ENCODE measurements at places on chromosomes 3 and 15. TPM values are rescaled to one million over a fixed set of nuclear protein-coding genes. Genes with fewer than 3 reads are reported as not detected.

Gene GP9
- total RNA-seq = not detected

Gene OR5K2
- total RNA-seq = not detected

Gene NPAP1
- 2.2 TPM for total RNA-seq

Gene CCR9
- total RNA-seq = not detected

Gene CCDC50
- 65.3 TPM for total RNA-seq

Gene BFSP2
- not detected for total RNA-seq

Gene TMCC1
- total RNA-seq = 68.0 TPM

Gene KNL1
- total RNA-seq = 1.2 TPM

Gene PDCD7
- total RNA-seq = 25.9 TPM

Gene SELENOT
- 110 TPM for total RNA-seq

Gene PLSCR5
- not detected for total RNA-seq

- peak; percentile 71 for DNase-seq
Measured at GRCh38 chr3:171829841-171830517, 13.2 kb upstream of the TMEM212 start.

GRCh38 chr3:147389717-147390116, 16.6 kb downstream of the ZIC4 start:
- no peak for DNase-seq

DNA sequence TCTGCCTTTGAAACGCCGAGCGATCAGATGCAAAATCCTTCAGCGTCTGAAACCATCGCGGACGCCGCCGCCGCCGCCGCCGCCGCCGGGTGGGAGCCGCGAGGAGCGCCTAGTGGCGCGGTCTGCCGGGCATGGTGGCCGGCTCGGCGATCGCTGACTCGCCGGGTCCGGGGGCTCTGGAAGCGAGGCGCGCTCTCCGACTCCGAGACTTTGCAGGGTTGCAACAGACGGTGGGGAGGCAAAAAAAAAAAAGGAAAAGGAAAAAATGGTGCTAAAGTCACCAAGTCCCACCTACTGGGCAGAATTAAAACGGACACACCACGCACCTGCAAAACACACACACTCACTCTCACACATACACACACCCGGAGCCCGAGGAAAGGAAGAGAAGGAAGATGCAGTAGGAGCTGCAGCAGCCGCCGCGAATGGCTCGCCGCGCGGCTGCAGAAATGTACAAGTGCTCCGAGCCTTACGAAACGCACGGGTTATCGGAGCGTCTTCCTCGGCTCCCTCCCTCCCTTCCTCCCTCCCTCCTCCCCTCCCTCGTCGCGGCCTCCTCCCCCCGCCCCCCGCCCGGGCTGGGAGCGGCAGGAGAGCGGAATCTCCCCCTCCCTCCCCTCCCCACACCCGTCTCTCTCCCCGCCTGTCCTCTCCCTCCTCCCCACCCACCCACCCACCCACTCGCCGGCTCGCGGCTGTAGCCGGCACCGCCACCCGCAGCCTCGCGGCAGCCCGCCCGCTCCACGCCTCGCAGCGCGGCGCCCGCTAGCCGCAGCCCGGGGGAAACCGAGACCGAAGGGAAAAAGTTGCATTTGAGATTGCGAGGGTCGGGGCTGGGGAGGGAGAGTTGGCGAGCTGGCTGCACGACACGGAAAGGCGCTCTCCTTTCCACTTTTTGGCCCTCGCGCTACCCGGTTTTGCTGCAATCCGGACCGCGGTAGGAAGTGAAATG, at the start of gene NTRK3:
Gene NTRK3 (minus strand): TSS at position 461 of the 952 bp plus-strand sequence. CDS start 586 bp downstream, outside the sequence.
- DNase-seq = no peak

- DNase-seq = no peak
Measured at GRCh38 chr3:62110443-62111225, 262.7 kb downstream of the FEZF2 start.

DNA sequence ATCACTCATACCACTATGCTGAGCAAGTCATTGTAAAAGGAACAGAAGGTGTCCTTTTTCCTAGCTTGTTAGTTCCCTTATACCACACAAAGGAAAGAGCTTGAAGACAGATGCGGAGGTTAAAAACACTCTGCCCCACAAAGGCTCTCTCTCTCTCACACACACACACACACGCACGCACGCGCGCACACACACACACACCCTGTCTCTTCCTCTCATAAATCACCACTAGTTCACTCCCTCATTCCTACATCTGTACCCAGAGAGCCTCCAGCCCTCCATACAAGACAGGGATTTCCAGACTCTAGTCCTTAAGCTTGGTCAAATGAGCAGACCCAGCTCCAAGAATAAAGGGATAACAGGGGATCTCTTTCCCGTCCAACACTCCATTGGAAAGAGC, 120.1 kb upstream of the THBS1 start:
- no peak for DNase-seq

GRCh38 chr15:48447657-48448056, 116.4 kb downstream of the DUT start:
- DNase-seq = no peak

- DNase-seq = no peak
Measured at GRCh38 chr3:195820186-195820585, 8.5 kb upstream of the MUC4 start.

- no peak for DNase-seq
Measured at GRCh38 chr15:83558146-83558545, 95.8 kb upstream of the ADAMTSL3 start.

DNA sequence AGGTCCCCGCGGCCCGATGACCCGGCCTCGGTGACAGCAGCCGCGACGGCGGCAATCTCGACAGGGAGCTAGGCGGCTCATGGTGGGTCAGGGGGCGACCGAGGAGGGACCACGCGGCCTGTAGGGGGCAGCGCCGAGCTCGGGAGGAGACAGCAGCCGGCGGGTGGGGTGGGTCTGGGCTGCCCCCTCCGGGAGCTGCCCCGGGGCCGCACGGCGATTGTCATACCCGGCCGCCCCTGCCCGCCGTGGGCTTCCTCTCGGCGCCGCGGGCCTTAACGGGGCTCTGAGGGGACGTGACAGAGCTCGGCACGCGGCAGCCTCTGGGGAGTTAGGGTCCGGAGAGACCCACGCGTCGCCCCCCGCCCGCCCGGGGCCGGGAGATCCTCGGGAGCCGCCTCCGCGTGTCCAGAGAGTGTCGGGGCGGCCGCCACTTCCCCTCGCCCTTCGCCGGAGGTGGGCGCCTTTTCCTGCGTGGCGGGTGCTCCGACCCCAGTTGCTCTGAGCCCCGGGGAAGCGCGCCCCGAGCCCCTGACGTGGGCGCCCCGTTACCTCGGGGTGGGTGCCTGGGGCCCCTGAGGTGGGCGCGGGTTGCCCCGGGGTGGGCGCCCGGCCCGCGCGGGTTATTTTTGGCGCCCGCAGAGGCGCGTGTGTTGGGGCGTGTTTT, 539 bp upstream of the PLCL2 start:
- peak; percentile 62 for DNase-seq

DNA sequence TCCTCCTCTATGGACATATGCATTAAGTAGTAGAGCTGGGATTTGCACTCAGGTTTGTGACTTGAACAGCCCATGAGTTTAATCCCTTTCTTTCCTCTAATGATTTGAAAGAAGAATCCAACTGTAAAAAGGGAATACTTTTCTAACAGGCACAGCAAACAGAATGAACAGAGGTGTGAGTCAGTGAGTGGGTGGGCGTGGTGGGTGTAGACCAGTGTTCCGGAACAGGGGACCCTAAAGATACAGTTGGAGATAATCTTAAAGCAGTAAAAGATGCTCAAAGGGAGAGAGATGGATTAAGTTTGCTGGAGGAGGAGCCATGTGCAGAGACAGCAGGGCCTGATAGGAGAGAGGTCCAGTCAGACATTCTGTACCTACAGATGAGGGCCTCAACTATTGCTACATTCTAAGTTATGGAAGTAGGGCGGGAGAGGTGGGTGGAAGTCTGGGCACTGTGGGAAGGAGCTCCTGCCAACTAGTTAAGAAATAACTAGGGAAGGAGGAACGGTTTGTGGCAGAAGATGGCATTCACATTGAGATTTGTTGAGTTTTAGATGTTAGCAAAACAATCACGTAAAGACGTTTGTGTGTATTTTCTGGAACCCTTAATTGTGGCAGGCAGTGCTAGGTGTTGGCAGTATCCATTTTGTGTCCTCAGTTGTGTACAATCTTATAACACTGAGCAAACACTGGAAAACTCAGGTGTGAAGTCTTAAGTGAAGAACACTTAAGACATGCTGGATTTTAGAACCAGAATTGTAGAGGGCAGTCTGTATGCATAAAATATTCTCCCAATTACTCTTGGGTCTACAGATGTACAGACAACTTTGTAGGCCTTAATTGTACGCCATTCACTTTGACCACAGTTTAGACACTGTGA, 511.0 kb downstream of the GRM7 start:
- no peak for DNase-seq

GRCh38 chr3:34300621-34301020, 502.2 kb downstream of the PDCD6IP start:
- no peak for DNase-seq

- no peak for DNase-seq
Measured at GRCh38 chr3:3227640-3228039, 48.1 kb upstream of the CRBN start.

- no peak for DNase-seq
Measured at GRCh38 chr15:63420333-63420747, 38.7 kb upstream of the CA12 start.

GRCh38 chr15:71730277-71731144, 79.8 kb upstream of the NR2E3 start:
- DNase-seq = no peak

DNA sequence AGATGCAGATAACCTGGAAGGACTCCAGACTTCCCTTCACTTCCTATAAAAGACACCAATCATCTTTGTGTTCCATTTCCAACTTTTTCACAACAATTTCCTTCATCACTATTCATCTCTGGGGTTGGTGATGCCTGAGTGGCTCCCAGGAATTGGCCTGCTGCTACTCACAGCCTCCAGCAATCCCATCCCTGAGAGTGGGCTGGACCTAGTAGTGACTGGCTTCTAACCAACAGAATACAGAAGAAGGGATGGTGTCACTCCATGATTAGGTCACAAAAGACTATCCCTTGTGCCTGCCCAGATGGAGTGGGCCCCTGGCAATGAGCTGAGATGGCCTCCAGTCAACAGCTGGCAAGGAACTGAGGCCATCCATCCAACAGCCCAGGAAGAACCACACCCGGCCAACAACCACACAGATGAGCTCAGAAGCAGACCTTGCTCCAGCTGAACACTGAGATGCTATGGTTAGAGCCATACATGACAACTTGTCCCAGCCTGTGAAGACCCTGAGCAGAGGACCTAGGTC, 20.9 kb downstream of the OCA2 start:
- DNase-seq = no peak

DNA sequence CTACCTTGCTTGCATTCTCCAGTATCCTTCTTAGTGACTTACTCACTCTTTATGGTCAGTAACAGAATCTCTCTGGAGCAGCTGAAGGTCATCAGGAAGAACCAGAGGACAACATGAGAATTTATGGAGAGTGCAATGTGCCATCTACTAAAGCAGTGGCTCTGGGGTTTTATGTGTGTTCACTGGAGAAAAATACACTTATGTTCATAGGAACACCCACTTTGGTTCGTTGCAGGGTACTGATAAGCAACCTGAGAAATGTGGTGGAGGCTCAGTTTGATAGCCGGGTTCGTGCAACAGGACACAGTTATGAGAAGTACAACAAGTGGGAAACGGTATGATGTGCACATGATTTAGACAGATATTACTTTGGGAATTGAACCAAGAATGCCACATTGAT, 12.8 kb downstream of the CPB1 start:
- no peak for DNase-seq

DNA sequence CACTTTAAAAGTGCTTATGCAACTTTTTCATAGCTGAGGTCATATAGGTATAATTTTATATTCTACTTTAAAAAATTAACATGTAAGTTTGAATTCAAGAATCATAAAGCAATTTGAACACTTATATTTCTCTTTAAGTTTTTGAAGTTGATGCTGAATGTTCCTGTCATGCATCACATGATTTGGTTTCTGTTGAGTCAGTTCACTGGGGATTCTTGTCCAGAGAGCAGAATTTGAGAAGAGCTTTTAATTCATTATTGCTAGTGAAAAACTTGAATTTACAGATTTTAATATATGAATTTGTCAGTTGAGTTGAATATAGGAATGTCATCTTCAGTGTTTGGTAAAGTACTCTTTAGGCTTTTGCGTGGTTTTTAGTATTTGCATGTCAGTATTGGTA, 7.9 kb downstream of the SLC25A26 start:
- DNase-seq = no peak

DNA sequence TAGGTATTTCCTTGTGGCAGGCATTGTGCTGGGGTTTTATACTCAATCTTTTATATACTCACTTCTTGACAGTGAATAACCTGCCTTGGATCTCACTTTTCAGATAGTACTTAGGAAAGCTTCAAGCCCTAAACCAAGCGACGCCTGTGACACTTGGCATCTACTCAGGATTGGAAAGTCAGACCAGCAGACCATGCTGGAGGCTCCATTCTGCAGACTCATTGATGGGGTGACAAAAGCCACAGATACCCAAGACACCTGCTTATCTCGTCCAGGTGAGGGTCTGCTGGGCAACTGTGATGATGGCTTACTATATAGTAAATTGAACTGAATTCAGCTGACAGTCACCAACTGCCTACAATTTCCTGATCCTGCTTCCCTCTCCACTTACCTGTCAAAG, 79.4 kb upstream of the MRPS22 start:
- DNase-seq = peak; percentile 17

DNA sequence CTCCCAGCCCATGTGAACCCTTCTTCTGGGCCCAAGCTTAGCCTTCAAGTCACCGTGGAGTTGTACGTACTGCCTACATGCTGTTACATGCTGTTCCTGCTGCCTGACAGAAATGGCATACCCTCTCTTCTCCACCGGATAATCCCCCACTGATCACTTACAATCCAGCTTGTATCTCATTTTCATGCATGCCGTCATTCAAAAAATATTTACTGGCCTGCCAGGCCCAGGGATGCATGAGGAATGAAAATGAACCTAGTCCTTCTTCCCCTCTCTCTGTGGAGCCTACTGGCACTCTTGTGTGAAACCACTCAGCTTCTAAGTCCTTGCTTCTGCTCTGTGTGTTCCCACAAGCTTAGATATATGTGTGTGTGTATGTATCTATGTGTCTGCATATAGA, 60.6 kb downstream of the WNT5A start:
- no peak for DNase-seq

- DNase-seq = no peak
Measured at GRCh38 chr3:138835397-138835757, 649 bp upstream of the PIK3CB start.

DNA sequence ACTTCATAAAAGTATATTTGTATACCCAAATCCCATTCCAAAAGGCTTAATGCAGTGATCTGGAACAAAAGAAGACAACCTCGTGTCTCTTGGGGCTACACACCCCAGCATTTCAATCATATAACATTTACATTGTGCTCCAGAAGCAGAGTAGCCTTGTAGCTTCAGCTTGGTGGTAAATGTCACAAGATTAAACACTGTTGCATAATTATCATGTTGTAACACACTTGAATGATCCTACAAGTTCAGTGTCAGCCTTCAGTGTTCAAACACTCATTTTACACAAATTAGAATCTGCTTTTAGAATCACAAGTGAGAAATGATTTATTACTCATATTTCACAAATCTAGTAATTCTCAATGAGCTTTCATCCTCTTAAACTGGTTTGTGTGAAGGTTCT, 122.6 kb downstream of the CNTN3 start:
- no peak for DNase-seq

- no peak for DNase-seq
Measured at GRCh38 chr15:66581972-66582537, 16.3 kb upstream of the LCTL start.
